ENCODE measurements at places on chromosomes 11 and 22.

GRCh38 chr11:130070846-130071200 lies 1.1 kb downstream of the APLP2 start:
- DNase-seq, result no peak

DNA sequence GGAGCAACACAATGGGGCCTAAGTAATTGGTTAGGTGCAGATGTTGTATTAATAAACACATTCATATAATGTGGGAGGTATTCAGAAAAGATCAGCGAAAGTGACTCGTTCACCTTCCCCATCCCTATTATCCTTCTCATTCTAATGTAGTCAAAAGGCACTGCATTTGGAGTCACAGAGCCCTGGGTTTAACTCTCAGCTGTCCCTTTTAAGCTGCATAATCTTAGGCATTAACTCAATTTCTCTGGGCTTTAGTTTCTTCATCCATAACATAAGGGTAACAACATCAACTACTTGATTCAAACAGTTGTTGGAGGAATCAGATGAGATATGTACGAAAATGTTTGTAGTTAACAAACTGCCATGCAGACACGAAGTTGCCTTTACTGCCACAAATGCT lies 187.6 kb upstream of the PITPNB start:
- DNase-seq, result no peak

GRCh38 chr22:39233710-39234471 lies 10.9 kb downstream of the PDGFB start:
- no peak for DNase-seq

DNA sequence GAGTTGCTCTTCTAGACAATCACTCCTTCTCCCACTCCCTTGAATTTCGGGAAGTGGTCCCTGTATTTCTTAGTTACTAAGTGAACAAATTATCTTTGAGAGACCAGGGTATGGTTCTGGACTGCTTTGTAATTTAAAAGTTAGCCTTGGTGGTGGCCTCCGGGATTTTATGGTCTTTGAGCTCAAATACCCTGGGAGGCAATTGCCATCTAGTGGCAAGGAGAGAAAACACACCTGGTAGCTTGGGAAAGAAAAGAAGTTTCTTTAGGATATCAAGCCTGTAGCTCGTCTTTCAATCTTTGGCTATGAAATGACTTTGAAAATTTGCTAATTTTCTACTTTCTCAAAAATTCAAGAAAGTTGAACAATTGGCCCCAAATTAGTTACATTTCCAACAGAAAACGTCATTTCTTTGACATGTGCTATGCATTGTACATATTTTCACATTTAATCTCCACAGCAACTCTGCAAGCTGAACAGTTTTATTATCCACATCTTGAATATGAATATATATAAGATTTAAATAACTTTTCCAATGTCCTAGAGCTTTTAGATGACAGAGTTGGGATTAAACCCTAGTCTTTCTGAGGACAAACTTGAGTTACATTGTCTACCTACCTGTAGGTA lies 39.1 kb downstream of the MMP27 start:
- no peak for DNase-seq

GRCh38 chr11:76629853-76630599 lies 40.5 kb downstream of the LRRC32 start:
- DNase-seq, result no peak

DNA sequence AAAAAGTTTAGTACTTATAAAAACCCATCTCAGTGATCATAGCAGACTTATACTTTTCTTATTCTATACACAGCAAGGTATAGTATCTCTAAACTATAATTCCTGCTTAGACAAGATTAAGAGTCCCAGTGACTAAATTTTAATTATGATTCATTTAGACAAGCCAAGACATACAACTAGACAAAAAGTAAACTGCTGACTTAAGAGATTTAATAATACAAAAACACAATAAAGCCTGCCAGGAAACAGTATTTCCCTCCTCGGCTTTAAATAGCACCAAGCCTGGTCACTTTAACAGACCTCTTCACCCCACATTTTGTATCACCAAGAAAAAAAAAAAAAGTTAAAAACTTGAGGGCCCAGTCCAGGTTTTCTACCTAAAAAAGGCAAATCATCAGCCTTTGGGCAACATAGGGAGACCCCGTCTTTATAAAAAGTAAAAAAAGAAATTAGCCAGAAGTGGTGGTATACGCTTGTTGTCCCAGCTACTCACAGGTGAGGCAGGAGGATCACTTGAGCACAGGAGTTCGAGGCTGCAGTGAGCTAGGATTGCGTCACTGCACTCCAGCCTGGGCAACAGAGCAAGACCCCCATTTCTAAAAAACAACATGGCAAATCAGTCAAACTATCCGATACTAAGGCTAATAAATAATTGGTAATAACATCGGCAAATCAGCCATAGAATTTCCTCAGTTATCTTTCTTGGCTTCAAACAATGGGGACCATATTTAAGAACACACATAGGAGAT lies 53.8 kb downstream of the SIK3 start:
- no peak for DNase-seq

- DNase-seq, result no peak
Measured at GRCh38 chr11:75351541-75351790, at the start of gene ARRB1. ARRB1 (minus strand) TSS chr11:75351661; CDS start chr11:75351607, 54 bp downstream.
